Lower leg skin (tissue), 4 donors: ENCODE measurements at places on chromosomes 3 and 15. TPM values are rescaled to one million over a fixed set of nuclear protein-coding genes. Genes with fewer than 3 reads are reported as not detected.

Gene PARL
- 22.1 TPM for total RNA-seq

Gene ITIH1
- 0.39 TPM for total RNA-seq

Gene SIDT1
- total RNA-seq: 2.7 TPM

Gene TMEM212
- not detected for total RNA-seq

Gene HRH1
- total RNA-seq: 9.0 TPM

Gene CKMT1B
- 42.7 TPM for total RNA-seq

Gene C3orf62
- total RNA-seq: 5.4 TPM

Gene HRG
- not detected for total RNA-seq

Gene MITF
- 18.9 TPM for total RNA-seq

Gene C15orf62
- 58.4 TPM for total RNA-seq

Gene ATP10A
- total RNA-seq: 8.2 TPM

GRCh38 chr15:71790081-71790480 is 20.3 kb upstream of the NR2E3 start:
- no peak for DNase-seq

DNA sequence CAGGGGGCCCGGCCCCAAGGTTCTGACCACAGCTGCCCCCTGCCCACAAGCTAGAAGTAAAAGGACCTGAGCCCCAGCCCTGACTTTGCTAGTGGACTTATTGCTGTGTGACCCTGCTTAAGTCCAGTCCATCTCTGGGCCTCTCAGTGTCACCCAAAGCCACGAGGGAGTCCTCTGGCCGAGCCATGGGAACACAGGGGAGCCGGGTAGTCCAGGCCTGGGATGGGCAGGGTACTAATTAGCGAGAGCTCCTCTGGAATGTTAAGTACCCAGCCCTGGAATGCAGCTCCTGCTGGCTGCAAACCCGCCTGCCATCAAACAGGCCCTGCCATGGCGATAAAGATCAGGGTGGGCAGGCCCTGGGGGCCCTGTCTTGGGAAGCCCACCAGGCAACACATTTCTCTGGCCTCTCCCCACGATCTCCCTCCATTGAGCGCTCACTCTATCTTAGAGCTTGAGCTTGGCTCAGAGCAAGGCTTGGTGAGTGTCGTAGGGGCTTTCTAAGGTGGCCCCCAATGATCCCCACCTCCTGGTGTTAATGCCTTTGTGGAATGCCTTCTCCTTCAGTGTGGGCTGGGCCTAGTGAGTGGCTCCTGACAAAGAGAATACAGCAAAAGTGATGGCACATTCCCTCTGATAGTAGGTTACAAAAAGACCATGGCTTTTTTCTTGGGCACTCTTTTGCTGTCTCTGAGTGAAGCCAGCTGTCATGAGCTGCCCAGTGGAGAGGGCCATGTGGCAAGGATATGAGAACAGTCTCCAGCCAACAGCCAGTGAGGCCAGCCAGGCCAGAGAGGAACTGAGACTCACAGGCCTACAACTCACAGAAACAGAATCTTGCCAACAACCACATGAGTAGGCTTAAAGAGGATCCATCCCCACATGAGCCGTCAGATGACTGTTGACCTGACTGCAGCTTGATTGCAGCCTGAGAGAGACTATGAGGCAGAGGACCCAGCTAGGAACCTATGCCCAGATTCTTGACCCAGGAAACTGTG is 133.1 kb downstream of the SMAD6 start:
- no peak for DNase-seq

GRCh38 chr3:182201456-182202168 is 489.9 kb downstream of the SOX2 start:
- no peak for DNase-seq

- peak; percentile 82 for DNase-seq
These were observed 23.5 kb upstream of the RAP2B start for GRCh38 chr3:153138276-153139210.

GRCh38 chr3:179309225-179310078 is 13.4 kb upstream of the ZNF639 start:
- no peak for DNase-seq

- no peak for DNase-seq
These were observed 658.2 kb upstream of the LMCD1 start for GRCh38 chr3:7843441-7843840.

GRCh38 chr15:27095886-27096624 is 125.1 kb downstream of the GABRG3 start:
- no peak for DNase-seq

DNA sequence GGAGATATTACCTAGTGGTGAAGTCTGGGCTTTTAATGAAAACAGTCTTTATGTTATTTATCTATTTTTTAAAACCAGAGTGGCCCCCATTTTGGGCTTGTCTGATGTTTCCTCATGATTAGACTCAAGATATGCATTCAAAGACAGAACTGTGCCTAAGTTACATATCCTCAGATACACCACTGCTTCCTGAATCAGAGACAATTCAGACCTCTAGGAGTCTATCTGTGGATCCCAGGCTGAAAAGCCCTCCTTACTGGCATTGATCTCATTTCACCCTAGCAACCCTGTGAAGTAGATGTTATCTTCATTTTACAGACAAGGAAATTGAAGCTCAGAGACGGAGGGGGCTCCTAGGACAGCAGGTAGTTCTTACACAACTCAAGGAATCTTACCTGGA is 16.8 kb upstream of the TGM5 start:
- DNase-seq: no peak

DNA sequence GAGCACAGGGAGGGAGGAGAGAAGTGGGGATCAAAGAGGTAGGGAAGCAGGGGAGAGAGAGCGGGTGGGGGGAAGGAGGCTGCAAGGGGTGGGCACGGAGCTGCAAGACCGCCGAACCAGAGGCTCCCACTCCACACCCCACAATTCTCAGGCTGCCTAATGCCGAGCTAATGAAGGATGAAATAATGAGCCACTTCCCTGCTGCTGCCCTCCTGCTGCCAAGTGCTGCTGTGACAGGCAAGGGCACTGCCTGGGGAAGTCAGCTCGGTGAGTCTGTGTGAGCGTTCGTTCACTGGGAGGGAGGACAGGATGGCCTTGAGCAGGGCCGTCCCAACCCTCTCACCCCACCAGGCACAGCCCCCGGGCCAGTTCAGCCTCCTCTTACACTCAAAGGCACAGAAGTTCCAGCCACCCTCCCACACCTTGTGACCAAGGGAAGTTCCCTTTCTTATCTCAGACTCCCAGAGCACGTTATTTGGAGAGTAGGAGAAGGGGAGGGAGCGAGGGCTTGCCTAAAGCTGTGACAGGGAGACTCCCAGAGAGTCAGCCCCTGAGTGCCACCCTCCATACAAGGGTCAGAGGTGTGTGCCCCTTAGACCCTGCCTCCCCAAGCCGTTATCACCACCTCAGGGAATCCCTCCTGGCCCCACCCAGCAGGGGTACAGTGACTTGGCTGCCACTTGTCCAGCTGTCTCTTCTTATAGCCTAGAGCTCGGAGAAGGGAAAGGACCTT is 12.4 kb downstream of the GLYCTK start:
- no peak for DNase-seq

GRCh38 chr3:128867200-128868125 is 12.0 kb upstream of the ACAD9 start:
- no peak for DNase-seq

- no peak for DNase-seq
These were observed 305.7 kb upstream of the COL8A1 start for GRCh38 chr3:99332718-99333117.

DNA sequence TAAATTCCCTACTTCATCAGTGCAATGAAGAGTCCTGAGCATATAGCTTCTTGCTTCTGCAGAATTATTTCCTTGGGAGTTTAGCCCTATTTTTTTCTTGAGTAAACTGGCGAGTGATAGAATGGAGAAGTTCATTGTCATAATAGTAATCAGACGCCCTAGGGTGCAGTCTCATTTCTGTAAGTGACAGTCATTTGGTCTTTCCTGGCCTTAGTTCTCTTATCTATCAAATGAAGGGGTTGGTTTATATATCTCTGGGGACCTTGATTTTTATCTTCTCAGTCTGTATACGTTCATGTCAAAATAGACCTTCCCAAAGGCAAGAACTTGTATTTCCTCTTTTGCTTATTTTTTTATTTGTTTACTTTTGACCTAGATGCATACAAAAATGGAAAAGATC is 9.9 kb upstream of the ALPK3 start:
- DNase-seq: no peak

DNA sequence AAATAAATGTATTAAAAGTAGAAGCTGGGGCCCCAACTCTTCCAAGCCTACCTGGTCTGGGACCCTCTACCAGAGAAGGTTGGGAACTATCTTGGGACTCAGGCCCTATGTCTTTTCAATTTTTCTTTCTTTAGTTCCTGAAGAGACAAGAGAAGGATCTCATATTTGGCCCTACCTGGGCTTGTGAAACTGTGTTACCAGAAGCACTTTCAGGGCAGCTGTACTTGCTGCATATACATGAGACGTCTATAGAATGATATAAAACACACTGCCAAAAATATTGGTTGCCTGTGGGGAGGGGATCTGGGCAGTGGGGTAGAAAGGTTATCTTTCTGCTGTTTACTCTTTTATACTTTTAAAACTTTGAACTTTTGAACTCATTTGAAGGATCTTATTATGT is 604 bp upstream of the EPB42 start:
- no peak for DNase-seq

DNA sequence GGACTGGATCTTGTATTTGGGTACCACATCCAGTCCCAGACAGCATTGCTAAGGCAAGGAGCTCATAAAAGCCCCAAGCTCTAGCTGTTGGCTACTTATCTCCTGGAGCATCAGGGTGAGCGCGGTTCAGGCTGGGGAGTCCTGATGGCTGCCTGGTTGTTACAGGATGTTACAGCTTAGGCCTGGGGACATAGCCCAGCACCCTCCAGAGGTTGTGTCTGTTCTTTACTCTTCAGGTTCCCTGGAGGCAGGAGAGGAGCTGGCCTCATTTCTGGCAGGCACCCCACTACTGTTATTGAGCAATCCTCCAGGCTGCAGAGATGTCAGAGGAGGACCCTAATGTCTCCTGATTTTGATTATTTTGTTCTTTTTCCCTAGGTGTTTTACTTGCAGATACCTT is 26.6 kb downstream of the APBA2 start:
- DNase-seq: no peak

- DNase-seq: peak; percentile 79
These were observed 55.5 kb downstream of the BSN start for GRCh38 chr3:49609815-49610214.

- no peak for DNase-seq
These were observed 1460.3 kb upstream of the CADM2 start for GRCh38 chr3:83498361-83499016.
